GM12891 (cell line): ENCODE measurements at places on chromosomes 6 and 20.

DNA sequence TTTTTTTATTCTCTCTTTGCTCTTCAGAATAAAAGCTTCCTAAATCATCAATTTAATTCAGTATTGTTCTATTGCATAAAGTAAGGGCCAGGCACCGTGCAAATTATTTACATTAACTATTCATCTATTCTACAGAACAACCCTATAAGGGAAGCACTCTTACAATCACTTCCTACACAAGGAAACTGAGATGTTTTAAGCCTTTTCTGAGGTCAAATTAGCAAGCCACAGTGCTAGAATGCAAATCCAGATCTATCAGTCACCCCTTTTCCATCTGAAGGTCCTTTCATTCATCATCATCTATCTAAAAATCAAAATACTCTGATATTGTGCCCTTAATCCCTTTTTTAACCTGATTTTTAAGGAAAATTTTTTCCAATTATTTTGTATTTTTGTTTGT is 31.2 kb downstream of the FRK start:
- no peak for DNase-seq

GRCh38 chr6:75065523-75065922 is 140.3 kb downstream of the COL12A1 start:
- DNase-seq: no peak

GRCh38 chr20:56779452-56780143 is 150.5 kb downstream of the TFAP2C start:
- no peak for DNase-seq

DNA sequence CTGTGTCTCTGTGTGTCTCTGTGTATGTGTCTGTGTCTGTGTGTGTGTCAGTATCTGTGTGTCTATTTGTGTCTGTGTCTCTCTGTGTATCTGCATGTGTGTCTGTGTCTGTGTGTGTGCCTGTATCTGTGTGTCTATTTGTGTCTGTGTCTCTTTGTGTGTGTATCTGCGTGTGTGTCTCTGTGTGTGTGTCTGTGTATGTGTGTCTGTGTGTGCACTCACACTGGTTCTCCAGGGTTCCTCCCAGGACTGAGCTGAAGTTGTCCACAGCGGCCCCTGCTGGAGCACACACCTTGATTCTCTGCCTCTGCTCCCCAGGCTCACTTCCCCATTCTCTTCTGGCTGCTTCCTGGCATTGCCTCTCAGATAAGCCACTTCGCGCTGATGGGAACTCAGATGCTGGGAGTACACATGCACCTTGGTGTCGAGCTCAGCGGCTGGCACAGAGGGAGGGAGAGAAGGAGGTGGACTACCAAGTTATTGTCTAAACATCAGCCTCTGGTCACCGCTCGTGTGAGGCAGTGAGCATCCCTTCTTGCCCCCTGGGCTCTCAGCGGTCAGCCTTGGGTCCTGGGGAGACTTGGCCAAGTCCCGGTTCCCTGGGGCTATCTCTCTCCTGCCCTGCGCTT is 104.9 kb upstream of the NXT1 start:
- DNase-seq: peak; percentile 69

DNA sequence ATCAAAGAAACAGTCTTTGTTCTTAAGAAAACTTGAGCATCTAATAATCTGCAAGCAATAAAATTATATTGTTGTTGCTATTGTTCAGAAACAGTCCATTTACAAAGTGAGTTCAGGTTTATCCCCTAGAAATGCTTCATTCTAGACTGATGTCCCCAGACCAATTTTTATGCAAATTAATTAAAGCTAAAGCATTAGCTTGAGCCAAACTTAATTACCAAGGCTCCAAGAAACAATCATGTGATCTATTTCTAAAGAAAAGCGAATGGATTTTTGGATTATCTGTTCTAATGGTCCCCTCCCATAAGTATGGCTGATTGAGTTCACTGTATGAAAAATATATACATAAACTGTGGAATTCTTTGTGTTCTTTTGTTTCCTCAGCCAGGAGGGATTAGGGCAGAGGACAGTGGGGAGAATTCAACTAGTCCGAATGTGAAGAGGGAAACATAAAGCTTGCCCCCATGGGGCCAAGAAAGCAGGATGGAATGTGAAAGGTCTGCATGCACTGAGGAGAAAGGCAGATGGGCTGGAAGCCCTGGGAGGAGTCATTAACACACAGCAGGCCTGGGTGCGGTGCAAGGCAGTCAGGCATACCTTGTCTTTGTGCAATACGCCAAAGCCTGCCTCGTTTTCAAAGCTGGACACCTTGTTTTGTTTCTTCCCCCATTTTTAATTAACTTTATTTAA is 597.1 kb downstream of the KIF16B start:
- DNase-seq: no peak

- no peak for DNase-seq
These were observed 5.4 kb downstream of the SLC17A3 start for GRCh38 chr6:25868436-25869183.

DNA sequence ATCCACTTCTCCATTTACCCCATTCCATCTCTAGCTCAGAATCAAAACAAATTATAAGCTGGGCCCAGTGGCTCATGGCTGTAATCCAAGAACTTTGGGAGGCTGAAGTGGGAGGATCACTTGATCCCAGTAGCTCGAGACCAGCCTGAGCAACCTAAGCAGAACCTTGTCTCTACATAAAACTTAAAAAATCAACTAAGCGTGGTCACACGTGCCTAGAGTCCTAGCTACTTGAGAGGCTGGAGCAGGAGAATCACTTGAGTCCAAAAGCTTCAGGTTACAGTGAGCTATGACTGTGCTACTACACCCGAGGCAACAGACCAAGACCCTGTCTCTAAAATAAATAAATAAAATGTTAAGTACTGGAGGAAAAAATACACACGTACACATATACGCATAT is 74.7 kb upstream of the RUNX2 start:
- no peak for DNase-seq

- DNase-seq: no peak
These were observed 838.0 kb downstream of the DHX35 start for GRCh38 chr20:39800111-39800510.

GRCh38 chr6:10976571-10976970 is 67.5 kb downstream of the ELOVL2 start:
- no peak for DNase-seq

- DNase-seq: no peak
These were observed 136.8 kb upstream of the RNF24 start for GRCh38 chr20:4151991-4152695.
